ENCODE measurements at places on chromosomes 3 and 15.
A peak's percentile ranks its signal among the peaks of the same experiment; 100 is the strongest.

- no peak for DNase-seq
Observed at GRCh38 chr3:46400000-46400734, 6.7 kb downstream of the CCR5AS start.

DNA sequence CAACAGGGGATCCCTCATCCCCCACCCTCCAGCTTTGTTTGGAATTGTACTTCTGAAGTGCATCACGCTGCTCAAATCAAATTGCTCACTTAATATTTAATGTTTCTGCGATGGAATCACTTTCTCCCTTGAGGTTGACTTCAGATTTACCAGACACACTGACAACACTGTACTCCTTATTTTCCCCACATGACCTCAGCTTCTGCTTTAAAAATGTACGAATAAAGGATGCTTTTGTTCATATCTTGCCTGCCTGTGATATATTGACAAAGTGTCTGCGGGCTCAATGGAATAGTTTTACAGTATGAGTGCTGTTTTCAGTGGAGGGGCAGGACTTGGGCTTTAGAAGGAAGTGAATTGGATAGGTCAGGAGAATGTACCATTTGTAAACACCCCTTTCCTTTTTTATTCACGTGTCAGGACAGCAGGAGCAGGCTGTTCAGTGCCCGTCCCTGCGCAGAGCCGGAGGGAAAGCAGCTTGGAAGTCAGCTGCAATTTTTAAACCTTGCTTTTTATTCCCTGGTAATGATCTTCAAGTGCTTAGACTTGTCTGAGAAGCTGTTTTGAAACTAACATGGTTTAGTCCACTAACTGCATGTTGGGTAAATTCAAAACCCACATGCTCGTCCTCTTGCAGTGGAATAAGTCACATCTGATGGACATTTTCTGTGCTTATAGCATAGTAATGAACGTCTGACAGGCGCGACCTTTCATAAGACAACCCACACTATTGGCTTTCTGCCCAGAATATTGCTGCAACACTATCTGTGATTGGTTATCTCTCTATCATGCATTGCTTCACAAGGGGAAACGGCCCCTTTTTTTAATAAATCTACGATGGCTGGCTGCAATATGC, 29.9 kb downstream of the MBNL1 start:
- peak; percentile 28 for DNase-seq

DNA sequence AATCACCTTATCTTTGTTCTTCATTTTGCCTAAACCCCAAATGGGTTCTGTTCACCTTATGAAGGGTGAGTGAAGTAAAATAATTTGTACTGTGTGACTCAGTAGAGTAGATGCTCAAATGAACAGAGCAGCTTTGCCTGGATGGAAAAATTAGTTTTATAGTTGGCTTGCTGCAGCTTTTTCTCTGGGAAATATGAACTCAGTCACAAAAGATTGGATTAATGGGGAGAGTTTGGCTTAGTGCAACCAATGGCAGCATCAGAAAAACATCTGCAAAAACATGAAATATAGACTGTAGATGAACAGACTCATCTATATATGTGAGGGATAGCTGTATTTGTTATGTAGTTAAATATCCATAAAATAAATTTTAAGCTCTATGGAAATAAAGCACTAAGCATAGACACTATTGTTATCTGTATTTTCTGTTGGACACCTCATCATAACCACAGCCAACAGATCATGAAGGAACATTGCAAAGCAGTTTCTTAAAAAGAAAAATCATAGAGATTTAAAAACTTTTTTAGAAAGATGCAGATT, 181.3 kb downstream of the ECT2 start:
- no peak for DNase-seq

- DNase-seq: no peak
Observed at GRCh38 chr15:58462973-58463663, 31.3 kb downstream of the LIPC start.

DNA sequence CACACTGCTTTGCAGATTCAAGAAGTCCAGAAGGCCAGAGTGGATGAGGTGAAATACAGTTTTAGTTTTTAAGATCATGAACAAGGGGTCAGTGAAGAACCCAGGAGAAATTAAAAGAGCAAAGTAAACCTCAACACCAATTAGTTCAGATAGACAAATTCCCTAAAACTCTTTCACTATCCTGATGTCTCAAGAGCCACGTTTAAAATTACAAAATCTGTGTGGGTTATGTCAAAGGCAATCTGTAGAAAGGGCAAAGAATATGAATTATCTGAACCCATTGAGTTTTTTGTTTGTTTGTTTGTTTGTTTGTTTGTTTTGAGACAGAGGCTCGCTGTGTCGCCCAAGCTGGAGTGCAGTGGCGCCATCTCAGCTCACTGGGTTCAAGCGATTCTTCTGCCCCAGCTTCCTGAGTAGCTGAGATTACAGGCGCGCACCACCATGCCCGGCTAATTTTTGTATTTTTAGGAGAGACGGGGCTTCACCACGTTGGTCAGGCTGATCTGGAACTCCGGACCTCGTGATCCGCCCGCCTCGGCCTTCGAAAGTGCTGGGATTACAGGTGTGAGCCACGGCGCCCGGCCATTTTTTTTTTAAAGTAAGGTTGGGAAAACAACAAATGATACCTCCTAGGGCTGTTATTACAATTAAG, 32.1 kb upstream of the ST3GAL6 start:
- no peak for DNase-seq

GRCh38 chr3:4294616-4295327, 8.4 kb upstream of the SETMAR start:
- DNase-seq: no peak

DNA sequence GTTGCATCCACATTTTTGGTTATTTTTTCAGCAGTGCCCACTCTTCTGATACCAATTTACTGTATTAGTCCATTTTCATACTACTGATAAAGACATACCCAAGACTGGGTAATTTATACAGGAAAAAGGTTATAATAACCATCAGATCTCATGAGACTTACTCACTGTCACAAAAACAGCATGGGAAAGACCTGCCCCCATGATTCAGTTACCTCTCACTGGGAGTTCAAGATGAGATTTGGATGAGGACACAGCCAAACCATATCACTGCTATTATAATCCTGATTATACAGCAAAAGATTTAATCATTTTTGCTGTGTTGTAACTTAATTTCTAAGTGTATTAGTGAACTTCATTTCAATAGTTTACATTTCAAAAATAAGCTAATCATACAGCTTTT, 6.6 kb downstream of the ZBED2 start:
- no peak for DNase-seq

DNA sequence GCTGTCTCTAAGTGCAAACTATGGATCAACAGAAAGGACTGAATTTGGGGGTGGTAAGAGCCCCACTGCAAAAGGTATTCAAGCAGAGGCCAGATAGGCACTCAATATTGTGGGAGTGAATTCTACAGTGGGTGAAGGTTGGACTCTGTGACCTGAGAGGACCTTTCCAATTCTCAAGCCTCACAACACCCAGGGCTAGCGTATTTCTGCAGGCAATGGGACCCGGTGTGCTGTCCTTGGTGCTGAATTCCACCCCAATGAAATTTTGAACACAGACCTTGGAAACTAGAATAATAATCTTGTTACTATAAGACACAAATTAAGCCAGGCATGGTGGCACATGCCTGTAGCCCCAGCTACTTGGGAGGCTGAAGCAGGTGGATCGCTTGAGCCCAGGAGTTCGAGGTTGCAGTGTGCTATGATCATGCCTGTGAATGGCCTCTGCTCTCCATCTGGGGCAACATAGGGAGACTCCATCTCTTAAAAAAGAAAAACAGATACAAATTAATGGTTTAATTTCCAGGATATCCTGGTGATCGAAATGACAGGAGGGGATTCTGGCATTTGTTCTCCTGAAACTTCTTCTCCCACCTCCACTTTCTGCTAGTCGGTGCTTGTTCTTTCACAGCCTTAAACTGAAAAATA, 135.4 kb downstream of the RAB11A start:
- peak; percentile 52 for DNase-seq

DNA sequence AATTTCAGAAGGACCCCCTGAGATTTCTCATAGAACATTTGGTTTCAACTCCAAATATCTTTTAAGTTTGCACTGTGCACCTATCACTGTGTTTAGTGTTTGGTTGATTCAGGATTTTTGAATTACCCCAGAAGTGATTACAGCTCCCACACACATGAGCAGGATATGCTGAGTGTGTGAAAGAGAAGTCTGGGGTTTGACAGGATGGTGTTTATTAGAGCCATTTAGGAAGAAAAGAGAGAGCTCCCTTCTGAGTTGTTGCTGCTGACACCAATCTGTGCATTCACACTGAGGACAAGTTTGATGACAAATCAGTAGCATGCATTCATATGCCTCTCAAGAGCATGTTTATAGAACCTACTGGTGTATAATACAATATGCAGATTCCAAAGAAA, 118.1 kb downstream of the RPL22L1 start:
- DNase-seq: no peak

DNA sequence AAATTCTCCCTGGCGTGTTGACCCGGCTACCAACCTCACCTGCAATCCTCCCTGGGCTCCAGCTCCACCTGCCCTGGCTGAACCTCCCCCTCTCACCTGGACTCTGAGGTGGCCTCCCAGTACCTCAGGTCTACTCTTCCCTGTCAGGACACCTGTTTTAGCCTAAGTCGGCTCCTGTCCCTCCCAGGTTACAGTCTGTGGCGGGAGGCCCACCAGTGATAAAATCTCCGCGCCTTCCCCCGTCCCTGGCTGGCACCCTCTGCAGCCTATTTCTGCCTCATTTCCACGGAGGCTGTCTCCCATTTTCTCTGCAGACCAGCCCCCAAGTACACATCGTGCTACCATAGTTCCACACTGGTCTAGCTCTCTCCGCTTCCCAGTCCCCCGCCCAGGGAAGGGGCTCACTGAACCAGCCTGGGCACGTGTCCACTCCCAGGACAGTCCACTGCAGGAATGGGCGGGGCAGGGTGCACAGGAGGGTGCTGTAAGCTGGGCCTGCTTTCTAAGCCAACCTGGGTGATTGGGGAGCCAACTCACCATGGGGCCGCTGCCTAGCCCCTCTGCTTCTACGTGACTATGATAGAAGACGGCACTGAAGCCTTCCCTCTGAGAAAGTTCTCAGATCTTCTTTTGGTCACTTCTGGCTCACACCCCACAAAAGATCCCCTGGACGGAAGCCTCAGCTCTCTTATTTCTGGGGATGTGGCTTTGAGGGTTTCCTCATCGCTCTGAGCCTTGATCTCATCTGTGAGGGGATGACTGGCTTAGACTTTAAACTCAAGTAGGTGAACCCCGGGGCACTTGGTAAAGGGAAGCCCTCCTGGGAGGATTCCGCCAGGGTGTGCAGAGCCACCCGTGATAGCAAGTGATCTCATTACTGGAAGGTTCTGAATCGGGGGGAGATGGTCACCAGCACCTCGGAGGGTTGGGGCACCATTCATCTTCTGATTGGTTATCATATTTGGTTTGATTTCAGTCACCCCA, 96.6 kb downstream of the NSMCE3 start:
- DNase-seq: no peak

GRCh38 chr15:70558406-70559264, 204.7 kb downstream of the UACA start:
- no peak for DNase-seq

DNA sequence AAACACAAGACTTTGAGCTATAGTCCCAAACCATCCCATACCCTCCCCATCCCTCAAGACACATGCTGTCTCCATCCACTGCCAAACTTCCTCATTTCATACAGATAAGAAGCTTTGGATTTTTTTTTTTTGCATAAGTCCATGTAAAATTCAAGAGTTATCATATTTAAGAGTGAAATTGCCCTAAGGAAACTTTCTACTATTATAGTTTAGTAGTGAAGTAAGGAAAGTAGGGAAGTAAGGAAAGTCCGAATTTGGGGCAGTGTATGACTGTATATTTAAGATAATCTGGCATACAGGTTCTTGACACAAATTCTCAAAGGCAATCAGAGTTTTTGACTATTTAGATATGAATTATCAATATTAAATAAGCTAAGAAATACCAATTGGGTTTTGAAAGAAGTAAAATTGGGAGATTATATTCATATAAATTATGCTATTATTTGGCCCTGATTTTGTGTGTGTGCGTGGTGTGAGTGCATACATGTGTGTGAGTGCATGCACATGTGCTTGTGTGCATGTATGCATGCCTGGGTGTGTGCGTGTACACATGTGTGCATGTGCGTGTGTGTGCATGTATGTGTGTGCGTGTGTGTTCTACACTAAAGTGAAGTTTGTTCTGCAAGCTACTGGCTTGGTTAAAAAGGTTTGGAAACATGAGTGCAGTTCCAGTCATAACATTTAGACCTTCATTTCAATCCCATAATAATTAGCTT, 83.6 kb upstream of the MBNL1 start:
- DNase-seq: no peak

- DNase-seq: peak; percentile 31
Observed at GRCh38 chr15:60563539-60564404, 84.8 kb upstream of the ICE2 start.

GRCh38 chr3:10335190-10335738, 14.4 kb upstream of the SEC13 start:
- DNase-seq: no peak

DNA sequence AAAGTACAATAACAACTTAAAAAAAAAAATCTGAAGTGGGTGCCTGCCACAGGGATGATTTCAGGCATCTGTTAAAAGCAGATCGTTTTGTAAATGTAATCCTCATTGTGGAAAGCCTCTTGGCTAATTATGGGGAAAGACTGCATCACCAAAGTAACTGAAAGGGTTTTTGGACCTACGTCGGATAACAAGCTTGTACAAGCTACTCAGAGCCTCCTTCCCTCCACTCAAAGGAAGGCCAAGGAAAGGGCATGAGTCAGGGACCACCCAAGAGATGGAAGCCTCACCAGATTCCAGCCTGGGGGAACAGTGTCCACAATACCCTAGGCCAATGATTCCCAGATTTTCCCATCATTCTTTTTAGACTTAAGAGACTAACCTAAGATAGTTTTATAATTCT, 84.3 kb downstream of the ATP1B3 start:
- no peak for DNase-seq

GRCh38 chr3:100437721-100438622, 36.6 kb downstream of the LNP1 start:
- no peak for DNase-seq

DNA sequence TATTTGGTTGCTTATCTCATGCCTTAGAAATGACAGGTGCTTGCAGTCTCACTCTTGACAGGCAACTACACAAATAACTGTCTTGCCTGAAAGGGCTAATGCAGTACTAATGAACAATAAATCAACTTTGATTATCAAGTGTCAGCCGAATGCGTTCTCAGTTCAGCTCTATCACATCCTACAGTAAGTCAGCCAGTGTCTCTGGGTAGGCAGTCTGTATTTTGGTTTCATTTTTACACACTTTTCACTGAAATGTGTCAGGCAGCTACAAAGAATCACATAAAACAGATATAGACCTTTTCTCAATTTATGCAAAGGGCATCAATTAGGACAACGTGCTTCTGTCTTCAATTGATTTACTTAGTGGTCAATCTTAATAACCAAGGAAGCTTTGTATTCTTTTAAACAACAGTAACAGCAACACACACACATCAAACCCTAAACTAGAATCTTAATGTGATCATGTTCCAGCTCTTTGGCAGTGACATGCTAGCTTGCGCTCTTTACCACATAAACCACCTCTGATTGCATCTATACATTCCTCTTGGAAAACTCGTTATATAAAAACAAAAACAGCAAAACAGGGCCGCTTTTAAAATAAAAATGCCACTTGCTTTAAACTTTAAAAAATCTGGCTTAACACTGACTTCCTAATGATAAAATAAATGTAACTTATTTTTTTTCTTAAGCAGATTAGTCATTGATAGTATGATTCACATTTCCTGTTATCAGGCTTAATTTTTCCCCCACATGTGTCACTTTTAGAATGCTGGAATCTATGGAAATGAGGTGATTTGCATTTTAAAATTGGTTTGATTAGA, 520.4 kb downstream of the FOXP1 start:
- no peak for DNase-seq

- DNase-seq: no peak
Observed at GRCh38 chr3:22156868-22157267, 405.9 kb upstream of the ZNF385D start.

- DNase-seq: no peak
Observed at GRCh38 chr3:187807086-187807862, 62.0 kb upstream of the BCL6 start.
